ENCODE measurements at places on chromosomes 4 and X.
A peak's percentile ranks its signal among the peaks of the same experiment; 100 is the strongest.

- DNase-seq = peak; percentile 9
These were observed 1272.1 kb downstream of the ARAP2 start for GRCh38 chr4:34972189-34972588.

GRCh38 chrX:96883608-96884007, at the start of gene RPA4:
Gene RPA4 (plus strand): TSS chrX:96883908. CDS start chrX:96884311, 403 bp downstream.
- DNase-seq = no peak

- DNase-seq = no peak
These were observed 275.2 kb downstream of the STPG2 start for GRCh38 chr4:97868097-97868496.

GRCh38 chr4:113641025-113641431, 120.5 kb downstream of the CAMK2D start:
- DNase-seq = no peak

DNA sequence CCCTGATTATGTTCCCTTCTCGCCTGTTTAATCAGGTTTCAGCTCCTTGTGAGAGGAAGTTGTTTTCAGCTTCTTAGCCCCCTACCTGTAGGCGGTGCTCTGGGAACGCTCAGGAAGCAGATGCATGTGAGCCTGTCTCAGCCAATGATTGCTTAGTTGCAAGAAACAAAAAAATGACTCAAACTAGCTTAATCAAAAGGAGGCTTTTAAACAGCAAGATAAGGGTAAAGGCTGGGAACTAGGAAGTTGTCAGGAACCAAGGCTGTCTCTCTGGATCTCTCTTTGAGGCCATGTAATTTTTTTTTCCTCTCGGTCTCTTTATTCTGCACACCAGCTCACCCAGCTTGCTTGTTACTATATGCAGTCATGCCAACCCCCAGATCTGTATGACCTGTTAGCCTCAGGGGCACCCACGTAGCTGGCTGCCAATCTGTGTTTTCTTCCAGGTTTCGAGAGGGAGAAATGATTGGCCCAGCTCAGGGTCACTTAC, 109.1 kb downstream of the PTTG2 start:
- DNase-seq = no peak
